ENCODE measurements at places on chromosomes 1 and 21.

DNA sequence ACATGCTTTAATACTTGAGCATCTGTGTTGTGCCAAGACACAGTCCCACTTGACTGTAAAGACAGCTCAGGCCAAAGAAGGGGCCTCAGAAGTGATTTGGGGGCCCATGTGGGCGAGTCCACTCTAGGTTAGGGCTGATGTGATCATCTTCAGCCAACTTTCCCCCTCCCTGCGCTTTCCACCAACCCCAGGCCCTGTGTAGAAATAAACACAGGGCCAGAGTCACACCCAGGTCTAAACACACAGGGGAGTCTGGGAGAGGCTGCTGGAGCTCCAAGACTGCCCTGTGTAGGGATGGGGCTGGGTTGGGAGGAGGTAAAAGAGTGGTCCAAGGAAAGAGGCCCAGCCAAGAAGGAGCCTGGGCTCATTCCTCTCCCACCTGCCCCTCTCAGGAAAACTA is 2.5 kb upstream of the WNT2B start:
- DNase-seq, result no peak

- no peak for DNase-seq
These were observed 49.3 kb downstream of the CLCA4 start for GRCh38 chr1:86596224-86596623.

DNA sequence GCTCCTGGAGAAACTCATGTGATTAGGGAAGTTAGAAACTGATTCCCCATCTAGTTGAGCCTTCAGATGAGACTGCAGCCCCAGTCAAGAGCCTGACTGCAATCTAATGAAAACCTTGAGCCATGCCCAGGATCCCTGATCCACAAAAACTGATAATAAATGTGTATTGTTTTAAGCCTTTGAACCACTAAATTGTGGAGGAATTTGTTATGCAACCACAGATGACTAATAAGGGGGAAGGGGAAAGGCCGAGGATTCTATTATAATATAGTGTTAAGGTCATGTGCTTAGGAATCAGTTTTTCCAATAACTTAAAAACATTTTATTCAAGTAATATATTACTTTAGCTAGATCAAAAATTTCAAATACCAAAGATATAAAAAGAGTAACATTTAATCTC is 52.8 kb upstream of the USP25 start:
- DNase-seq, result no peak

DNA sequence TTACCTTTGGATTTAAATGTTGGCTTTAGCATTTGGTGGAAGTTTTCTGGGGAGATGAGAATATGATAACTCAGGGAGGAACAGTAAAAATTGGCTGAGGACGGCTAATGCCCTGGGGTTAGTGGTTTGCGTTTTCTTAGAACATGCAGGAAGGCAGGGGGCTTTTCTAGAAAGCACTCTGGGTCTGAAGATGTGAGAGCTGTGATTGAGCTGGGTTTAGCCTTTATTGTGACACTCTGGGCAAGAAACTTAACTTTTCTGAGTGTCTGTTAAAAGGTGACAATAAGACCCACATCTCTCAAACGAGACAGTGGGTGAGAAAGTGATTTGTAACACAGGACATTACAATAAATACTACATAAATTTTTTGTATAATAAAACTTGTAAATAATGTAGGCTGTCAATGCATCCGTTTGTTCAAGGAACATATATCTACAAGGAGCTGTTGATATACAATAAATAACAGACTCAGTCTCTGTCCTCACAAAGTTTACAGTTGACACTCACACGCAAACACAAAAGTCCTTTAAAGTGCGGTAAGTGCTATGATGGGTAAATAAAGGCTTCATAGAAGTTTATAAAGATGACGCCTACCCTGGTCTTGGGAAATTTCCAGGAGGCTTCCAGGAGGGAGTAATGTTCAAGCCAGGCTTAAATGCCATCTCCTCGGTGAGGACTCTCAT is 49.5 kb upstream of the MRPS6 start:
- DNase-seq, result no peak

GRCh38 chr1:186849271-186849671 is 20.5 kb downstream of the PLA2G4A start:
- DNase-seq, result no peak

DNA sequence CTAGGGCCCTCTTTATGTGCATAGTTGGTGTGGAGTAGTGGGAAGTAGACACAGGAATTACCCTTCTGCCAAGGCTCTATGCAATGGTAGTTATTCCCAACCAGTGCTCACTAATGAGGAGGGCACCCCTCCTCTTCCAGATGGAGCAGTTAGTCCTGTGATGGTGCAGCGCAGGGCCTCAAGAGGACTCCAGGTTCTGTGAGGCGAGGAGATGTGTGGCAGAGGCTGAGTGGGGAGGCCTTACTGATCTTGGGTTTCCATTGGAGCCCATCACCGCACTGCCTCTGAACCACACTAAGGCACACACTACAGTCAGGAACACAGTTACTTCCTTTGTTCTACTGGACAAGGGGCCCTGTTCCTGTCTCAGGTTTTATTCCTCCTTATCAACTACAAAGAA is 122.5 kb upstream of the POU3F1 start:
- no peak for DNase-seq

- no peak for DNase-seq
These were observed 116.0 kb upstream of the GUCA2B start for GRCh38 chr1:42037161-42037560.

- DNase-seq, result no peak
These were observed 366.5 kb downstream of the SIPA1L2 start for GRCh38 chr1:232263452-232263851.

GRCh38 chr21:43741423-43742096 is 22.6 kb downstream of the PDXK start:
- no peak for DNase-seq

- no peak for DNase-seq
These were observed 96.8 kb upstream of the DPT start for GRCh38 chr1:168825820-168826219.

DNA sequence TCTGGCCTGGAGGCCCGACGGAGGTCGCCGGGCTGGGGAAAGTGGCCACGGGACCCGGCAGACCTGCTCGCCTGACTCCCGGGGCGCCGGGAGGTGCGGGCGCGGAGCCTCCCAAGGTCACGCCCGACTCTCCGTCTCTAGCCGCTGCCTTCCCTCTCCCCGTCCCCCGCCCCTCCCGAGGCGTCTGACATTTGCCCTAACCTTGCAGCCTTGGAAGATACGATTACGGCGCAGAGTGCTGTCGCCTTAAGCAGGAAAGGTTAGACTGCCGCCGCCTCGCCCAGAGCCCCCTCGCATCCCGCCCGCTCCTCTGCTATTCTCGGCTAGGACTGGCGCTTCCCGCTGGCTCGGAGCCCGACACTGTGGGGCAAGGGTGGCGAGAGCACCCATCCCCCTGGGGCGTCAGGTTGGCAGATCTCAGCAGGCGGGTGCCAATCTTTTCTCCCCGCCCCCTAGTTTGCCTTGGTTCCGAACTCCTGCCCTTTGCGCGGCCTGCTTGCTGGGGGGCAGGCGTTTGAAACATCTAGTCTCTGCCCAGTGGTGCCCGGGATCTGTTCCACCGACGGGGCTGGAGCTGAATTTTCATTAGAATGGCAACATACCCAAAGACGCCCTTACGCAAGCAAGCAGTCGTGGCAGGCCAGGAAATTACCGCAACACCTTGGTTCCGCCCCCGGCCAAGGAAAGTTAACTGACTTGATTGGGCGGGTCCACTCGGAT is 835 bp downstream of the PGM1 start:
- DNase-seq, result peak; percentile 52

- no peak for DNase-seq
These were observed 10.1 kb upstream of the SPSB1 start for GRCh38 chr1:9282696-9282955.

- DNase-seq, result no peak
These were observed 50.3 kb downstream of the ARHGEF16 start for GRCh38 chr1:3504822-3505153.

DNA sequence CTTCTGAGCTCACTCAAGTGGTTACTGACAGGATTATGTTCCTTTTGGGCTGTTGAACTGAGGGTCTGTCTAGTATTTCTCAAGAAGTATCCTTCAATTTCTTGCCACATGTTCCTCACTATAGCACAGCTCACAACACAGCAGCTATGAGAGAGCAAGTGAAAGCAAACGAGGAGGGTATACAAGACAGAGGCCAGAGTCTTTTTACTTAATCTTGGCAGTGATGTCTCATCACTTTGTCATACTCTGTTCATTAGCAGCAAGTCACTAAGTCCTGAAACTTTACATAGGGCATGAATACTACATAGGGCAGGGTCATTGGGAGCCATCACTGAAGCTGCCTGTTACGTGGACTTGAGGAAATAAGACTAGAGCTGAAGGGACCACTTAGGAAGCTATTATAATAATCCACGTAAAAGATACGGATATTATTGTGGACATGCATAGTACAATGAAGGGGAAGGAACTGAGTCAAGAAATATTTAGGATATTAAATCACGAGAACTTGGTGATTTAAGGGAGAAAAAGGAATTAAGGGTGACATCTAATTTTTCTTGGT is 63.7 kb downstream of the SLC30A7 start:
- no peak for DNase-seq

GRCh38 chr21:44908908-44909307 is 11.8 kb downstream of the ITGB2 start:
- no peak for DNase-seq

- no peak for DNase-seq
These were observed 51.2 kb upstream of the CSF3R start for GRCh38 chr1:36533897-36534296.

DNA sequence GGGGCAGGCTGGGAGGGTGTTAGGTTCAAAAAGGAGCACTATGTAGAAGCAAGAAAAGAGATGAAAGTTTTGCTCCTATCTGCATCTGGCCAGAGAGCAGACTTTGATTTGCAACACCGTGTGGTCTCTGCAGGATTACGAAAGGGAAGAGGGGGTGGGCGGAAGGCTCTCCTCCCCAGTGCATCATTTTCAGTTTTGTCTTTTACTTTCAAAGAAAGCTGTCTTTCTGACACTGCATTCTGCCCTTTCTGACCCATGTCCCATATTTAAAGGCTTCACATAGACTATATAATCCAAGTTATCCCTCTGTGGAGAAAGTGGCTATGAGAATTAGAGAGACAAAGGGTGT is 126.5 kb downstream of the RHOU start:
- DNase-seq, result no peak

DNA sequence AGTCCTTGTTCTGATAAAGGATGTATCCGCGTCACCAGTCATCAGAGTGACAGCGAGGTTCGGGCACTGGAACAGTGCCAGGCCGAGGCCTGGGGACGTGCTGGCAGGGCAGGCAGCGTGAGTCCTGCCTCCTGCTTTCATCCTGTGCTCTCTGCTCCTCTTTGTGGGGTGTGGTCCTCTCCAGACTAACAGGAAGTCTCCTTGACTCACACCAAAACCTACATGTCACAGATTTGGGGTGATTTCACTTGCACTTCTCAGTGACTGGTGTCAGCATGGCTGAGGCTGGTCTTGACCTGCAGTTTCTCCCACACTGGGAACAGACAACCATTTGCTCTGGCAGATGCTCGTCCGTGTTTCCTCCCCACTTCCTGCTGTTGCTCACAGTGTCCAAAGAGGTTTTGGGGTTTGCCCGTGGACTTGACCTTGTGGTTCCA is 8.8 kb upstream of the NLRP3 start:
- peak; percentile 61 for DNase-seq

GRCh38 chr1:223175633-223176032 is 32.6 kb upstream of the TLR5 start:
- no peak for DNase-seq

DNA sequence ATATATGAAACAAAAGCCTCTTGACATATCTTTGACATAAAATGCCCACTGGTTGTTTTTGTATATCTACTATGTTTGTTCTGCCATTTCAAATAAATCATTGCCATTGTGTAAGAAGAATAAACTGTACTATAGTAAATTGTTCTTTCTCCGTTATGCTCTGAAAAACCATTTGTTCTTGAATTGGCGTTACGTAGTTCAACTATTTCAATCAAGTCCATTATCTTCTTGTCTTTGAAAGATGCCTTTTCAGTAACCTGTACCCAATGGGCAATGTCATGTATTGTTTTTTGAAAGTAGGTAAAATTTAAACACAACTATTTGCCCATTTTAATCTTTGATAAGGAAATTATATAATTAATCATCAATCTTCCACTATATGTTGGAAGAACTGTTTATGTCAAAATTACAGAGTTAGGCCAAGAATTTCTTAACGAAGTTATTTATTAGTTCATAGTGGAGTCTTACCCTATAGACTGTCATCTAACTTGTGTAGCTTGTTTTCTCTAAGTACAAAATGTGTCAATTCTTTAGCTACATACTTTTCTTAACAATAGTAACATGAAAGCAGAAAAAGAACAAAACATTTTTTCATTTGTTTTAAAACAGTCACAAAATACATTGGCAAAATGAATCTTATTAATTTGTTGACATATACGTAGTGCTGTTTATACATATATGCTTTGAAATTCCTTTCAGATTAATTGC is 294.8 kb downstream of the PTPRC start:
- DNase-seq, result no peak

- no peak for DNase-seq
These were observed 39.6 kb upstream of the CDC42BPA start for GRCh38 chr1:227357927-227358302.

DNA sequence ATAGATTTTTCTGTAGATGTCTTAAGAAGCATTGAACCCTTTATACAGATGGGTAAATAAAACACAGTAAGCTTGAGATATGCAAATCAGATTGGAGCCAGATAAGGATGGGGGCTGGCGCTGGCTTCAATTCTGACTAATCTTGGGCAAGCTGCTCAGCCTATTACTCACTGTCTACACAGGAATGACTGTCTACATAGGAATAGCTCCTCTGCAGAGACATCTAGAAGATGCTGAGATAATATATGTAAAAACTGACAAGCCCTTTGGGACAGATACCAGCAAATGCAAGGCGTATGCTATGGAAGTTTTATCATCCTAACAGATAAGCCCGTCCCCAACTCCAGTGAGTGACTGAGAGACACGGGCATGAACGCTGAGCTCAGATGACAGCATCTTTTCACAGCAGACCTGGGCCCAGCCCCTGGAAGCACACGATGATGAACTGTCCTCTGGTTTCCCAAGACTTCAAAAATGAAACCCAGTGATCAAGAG is 1.7 kb downstream of the CLDN14 start:
- no peak for DNase-seq

DNA sequence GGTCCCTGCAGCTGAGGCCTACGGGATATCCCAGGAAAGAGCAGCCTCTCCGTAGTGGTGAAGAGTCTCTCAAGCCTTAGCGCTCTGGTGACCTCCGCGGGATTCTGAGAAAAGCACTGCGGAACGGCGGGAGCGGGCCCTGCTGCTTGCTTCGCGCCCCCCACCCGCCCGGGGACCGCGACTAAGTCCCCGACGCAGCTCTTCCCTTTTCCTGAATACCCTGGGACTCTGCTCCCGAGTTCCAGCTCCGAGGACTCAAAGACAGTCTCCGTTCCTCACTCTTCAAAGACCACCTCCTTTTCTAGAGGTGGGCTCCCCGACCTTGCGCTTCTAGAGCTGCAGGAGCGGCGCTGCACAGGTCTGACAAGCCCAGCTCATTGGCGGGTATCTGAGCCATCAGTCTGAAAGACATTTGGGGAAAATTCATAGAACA is 3.6 kb upstream of the PRRX1 start:
- no peak for DNase-seq

- no peak for DNase-seq
These were observed 136.1 kb downstream of the RWDD3 start for GRCh38 chr1:95369985-95370690.
